ENCODE measurements at places on chromosomes 7 and 10.

- no peak for DNase-seq
These were observed 593.6 kb downstream of the GRM8 start for GRCh38 chr7:126659124-126659523.

DNA sequence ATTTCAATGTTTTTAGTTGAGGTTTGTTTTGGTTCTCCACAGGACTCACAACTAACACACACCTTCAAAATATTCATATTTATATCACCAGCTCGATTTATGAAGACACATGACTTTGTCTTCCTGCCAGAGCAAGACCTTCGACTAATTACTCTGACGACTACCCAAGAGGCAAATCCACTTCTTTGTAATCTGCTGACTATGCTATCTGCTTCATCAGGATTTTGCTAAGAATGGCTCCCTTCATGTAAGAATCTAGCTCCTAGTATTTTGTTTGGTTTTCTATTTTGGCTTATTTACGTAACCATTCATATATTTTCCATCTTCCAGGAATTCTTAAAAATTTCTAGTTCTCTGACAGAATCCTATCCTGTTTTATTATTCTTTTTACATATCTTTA, 93.0 kb downstream of the BRAF start:
- no peak for DNase-seq

DNA sequence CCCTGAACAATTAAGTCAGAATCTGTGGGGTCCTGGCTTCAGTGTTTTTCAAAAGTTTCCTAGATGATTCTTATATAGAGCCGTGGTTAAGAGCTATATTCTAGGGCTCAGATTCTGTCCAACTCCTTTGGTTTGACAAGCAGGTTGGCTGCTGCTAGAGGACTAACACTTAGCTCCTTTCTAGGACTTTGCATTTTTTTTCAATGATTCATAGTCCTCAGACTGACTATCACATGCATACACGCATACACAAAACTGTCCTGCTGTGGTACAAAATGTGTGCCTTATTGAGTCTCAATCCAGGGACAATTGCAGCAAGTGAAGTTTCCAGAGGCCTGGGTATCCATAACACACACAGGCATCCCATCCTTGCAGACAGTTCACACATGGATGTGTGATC, 392.0 kb downstream of the NRG3 start:
- DNase-seq: no peak

GRCh38 chr10:102601639-102602038, 42.6 kb upstream of the TRIM8 start:
- no peak for DNase-seq

- DNase-seq: no peak
These were observed 37.6 kb downstream of the PLXDC2 start for GRCh38 chr10:19853831-19854230.

DNA sequence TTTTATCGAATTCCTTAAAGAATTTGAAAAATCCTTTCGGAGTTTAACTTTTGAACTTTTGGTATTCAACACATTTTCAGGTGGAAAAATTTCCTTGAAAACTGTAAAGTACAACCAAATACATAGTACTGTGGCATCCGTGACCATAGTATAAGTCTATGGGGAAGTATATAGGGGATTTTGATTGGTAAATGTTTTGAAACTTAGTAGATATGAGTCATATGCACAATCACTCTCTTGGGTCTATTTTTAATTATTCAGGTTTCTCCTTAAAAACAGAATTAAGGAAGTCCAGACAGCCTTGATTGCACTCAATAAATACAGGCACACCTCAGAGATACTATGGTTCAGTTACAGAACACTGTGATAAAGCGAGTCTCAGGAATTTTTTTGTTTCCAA, 64.2 kb downstream of the AVL9 start:
- no peak for DNase-seq

DNA sequence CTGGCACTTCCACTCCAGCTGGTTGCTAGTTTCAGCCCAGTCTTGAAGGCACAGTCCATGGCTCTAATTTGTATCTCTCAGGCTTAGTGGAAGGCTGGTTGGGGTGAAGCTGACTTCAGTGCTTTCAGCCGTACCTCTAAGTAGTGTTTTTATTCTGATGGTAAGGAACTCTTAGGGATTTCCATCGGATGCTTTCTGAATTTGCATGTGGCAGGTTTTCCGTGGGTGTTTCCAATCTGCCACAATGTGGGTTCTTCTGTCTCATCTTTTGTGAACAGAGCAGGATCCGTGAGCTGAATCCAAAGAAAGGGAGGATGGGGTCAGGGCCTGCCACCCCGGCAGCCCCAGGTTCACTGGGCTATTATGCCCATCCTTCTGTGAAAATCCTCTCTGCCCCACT, 607.9 kb upstream of the MKI67 start:
- no peak for DNase-seq

GRCh38 chr7:148547951-148548350, 42.6 kb upstream of the C7orf33 start:
- DNase-seq: no peak

DNA sequence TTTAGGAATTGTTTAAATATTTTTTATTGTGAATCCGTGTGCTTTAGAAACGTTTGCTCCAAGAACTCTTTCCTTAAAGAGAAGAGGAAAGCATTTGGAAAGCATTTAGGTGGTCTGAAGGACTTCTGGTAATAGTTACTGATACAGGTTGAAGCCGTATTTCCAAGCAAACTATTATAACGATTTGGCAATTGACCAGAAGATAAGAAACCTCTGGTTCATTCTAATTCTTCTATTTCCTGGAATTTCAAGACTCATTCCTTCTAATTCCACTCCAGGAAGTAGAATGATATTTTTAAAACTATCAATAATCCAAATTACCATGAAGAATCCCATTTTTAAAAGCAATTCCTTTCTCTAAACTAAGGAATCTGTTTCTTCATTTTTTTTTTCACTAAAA, 158.9 kb upstream of the AGR3 start:
- DNase-seq: no peak

GRCh38 chr7:39001595-39001994, 23.9 kb downstream of the POU6F2 start:
- DNase-seq: no peak

DNA sequence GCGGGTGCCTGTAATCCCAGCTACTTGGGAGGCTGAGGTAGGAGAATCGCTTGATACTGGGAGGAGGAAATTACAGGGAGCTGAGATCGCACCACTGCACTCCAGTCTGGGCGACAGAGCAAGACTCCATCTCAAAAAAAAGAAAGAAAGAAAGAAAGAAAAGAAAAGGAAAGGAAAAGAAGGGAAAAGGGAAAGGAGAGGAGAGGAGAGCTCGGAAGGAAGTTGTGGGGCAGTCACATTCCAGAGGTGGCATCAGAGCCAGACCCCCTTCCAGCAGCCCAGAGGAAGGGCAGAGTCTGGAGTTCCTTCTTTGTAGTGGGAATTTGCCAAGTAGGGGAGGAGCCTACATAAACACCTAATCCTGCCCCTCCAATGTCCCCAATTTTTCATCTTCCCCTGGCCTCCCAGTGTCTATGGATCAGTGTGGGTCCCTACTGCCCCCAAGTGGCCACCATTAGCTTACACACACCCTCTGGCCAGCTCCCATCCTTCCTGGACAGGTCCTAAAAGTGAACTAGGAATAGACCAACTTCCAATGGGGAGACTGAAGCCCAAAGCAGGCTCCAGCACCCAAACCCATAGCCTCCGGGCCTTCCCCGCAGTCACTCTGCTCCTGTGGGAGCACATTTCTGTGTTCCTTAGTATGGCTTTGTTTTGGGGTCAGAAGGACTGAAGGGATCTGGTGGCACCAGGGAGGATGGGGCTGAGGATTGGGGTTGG, 39.6 kb upstream of the HSPB1 start:
- peak; percentile 92 for DNase-seq

- no peak for DNase-seq
These were observed 52.5 kb upstream of the FRMD4A start for GRCh38 chr10:14383266-14383665.

DNA sequence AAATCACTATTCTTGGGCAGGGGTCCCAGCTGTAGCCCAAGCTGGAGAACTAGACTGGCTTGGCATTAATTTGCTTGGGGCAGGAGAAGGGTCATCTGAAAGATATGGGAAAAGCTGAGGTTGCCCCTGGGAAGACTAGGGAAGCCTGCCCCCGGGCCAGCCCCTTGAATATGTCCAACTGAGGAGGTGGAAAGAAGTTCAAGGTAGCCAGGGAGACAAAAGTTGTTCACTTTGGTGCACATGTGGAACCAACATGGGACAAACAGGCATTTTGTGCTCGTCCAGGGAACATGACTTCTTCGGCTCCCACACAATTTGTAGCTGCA, 1.4 kb upstream of the LRRC61 start:
- no peak for DNase-seq

- no peak for DNase-seq
These were observed 23.8 kb upstream of the GLCCI1 start for GRCh38 chr7:7944619-7945282.

GRCh38 chr7:7816084-7816483, 97.7 kb upstream of the RPA3 start:
- no peak for DNase-seq

DNA sequence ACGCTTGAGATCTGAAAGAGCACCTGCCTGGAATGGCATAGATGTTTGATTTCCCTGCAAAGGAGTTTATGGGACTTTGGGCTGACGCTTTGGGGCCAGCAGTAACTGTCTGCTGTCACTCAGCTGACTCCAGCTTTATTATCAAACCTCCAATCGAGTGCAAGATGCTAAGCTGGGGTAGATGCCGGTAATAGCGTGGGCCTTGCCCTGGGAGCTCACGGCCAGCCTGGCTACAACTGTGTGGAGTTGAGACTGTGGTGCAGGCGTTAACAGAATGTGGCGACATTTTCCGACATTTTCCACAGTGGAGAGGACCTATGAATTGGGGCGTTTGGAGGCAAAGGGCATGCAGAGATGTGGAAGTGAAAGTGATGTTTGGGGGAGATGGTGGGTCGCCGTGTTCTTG, 1.3 kb downstream of the CHST12 start:
- DNase-seq: no peak

DNA sequence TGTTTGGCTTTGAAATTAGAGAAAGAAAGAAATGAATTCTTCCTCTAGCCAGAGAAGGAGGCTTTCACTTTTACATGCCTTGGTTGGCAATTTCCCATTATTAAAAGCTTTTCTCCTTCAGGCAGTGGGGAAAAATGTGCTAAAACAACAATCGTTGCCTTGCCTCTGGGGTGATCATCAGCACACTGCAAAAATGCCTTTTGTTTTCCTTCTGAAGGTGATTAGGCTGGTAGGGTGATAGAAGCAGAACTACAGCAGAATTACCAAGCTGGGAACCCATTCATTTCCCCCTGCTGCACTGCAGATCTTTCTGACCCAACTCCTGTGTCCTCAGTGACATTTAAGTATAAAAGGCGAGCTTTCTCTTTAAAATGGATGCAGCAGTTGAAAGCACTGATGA, 22.2 kb downstream of the ANK3 start:
- no peak for DNase-seq

DNA sequence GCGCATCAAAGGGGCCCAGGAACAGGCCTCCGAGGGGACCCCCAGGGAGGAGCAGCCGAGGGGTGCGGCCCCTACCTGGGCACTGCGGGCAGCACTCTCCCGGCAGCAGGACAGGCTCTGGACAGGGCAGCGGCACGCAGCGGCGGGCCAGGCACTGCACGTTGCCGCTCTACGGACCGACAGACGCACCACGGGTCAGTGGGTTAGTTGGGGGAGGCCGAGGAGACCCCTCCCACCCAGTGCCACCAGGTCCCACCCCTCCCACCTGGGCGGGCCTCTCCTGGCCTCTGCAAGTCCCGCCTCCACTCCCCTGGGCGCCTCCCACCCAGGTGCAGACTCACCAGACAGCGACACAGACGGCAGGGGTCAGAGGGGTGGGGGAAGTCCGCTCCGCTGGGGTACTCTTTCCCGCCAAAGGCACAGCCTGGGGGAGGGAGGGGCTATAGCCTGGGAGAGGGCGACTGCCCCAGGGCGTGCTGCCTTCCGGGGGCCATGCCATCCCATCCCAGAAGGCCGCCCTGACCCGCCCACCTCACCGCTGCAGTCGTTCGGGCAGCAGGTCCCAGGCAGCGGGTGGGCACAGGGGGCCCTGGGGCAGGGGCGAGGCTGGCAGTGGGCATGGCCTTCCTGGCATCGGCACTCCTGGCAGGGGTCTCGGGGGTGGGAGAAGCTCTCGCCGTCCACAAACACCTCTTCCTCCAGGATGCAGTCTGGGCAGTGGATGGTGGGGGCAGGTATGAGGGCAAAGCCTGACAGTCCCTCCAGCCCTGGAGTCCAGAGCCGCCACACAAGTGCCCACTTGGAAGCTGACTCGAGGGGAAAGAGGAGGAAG, 19.2 kb downstream of the KCP start:
- no peak for DNase-seq

DNA sequence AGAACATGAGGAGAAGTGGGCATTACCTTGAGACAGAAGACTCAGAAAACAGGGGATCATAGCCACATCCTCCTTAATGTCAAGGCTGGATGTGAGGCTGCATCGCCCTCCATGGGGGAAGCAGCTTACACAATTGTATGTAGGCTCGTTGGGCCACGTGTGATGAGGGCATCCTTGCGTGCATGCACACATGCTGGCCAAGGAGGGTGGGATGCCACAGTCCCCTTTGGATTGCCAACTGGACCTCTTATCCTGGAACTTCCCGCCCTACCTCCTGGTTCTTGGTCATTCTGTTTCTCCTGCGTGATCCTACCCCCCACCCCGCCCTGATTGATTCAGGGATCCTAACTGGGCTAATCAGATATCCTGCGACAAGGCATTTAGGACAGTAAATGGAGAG, 102.0 kb downstream of the PRKAG2 start:
- DNase-seq: no peak

GRCh38 chr10:1451362-1451888, 285.9 kb downstream of the ADARB2 start:
- DNase-seq: no peak

- no peak for DNase-seq
These were observed 3.5 kb downstream of the EBF3 start for GRCh38 chr10:129960481-129961156.

DNA sequence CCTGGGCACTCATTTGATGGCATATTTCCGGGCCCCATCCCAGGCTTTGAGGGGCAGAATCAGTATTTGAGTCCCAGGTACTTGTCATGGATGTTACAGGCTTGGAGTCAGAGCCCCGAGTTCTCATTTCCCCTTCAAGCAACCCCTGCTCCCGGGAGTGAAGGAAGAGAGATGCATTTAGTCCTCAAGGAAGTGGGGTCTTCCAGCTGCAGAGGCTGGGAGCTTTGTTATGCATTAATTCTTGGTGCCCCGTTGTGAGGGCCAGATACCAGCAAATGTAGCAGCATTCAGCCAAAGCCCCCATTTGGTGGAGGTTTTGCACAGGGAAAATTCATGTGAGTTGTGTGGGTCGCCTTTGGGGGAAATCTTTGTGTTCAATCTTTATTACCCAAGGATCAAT, 38.7 kb upstream of the TCERG1L start:
- no peak for DNase-seq
